Transverse colon (tissue), 4 donors: ENCODE measurements at places on chromosomes 4 and X.

DNA sequence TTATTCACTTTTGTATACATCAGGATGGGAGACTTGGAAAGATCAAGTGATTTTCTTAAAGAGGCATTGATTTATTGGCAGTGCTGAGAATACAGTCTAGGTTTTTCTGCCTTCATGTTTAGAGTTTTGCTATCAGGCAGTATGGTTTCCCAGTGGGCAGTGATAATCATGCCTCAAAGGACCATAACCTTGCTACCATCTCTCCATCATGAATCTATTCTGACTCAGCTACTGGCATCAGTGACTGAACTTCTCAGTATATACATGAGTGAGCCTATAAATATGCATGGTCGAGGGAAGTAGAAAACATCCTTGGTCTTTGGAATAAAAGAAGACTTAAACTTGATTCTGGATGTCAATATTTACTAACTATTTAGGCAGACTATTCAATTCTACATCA lies 562.0 kb upstream of the AADAT start:
- DNase-seq = no peak

DNA sequence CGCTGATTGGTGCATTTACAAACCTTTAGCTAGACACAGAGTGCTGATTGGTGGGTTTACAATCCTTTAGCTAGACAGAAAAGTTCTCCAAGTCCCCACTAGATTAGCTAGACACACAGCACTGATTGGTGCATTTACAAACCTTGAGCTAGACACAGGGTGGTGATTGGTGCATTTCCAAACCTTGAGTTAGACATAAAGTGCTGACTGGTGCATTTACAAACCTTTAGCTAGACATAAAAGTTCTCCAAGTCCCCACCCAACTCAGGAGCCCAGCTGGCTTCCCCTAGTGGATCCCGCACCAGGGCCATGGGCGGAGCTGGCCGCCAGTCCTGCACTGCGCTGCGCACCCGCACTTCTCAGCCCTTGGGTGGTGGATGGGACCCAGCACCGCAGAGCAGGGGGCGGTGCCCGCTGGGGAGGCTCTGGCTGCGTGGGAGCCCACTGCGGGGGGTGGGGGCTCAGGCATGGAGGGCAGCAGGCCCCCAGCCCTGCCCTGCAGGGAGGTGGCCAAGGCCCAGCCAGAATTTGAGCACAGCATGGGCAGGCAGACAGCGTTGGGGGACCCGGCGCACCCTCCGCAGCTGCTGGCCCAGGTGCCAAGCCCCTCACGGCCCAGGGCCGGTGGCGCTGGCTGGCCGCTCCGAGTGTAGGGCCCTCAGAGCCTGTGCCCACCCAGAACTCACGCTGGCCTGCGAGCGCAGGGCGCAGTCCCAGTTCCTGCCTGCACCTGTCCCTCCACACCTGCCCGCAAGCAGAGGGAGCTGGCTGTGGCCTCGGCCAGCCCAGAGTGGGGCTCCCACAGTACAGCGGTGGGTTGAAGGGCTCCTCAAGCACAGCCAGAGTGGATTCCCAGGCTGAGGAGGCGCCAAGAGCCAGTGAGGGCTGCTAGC lies 608.9 kb upstream of the LCORL start:
- no peak for DNase-seq

DNA sequence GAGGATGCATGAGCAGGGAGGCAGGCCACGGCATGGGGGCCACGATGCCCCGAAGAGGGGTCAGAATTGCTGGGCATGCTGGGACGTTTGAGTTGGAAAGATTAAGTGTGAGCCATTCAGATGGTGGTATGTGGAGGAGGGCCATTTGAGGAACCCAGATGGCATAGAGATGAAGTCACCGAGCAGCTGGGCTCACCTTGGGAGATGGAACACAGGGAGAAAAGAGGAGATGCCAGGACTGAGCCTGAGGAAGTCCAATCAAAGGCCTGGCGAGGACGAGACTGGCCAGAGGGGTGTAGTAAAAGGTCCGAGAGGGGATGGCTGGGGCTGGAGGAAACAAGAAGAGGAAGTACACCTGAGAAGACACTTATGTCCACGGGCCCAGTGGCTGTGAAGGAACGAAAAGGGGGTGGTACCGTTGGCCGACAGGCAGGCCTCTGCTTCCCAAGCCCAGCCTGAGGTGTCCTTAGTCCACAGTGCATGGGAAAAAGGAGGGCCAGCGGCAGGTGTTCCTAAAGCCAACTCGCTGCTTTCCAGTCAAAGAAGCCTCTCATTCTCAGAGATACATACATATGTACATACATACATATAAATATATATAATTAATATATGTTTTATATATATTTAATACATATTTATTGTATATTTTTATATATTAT lies 54.6 kb upstream of the CLCN4 start:
- DNase-seq = no peak

DNA sequence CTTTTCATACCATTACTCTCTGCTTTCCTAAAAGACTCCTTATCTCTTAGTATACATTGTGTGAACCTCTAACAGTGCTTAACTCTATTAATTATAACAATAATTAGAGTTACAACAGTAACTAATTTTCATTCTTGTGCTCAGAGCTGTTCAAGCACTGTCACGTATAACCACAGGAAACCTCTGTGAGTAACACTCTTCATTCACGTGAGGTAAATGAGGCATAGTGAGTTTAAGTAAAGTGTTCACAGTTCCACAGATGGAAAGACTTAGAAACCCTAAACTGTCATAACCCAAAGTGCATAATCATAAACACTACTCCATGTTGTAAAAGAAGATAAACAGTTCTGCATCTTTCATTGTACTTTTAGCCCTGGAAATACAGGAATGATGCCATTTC lies 222.4 kb downstream of the CCSER1 start:
- DNase-seq = no peak

DNA sequence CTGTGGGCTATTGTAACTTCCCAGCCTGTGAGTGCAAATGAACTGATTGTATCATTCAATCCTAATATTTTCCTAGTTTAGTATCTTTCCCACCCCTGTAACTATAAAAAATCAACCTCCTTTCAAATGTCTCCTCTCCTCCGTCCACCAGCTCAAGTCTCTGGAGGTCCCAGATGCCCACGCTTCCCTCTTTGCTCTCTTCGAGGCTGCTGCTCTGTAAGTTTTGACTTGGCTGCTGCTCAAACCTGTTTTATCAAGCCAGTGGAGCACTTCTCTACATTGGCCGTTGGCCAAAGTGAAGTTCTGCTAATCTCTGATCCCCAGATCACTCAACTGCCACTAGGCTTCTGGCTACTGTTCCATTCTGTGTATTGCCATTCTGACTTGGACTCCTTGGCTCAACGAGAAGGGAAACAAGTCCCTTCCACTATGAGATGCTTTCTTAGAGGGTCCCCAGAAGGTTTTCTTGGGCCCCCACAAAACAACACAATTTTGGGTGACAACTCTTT lies 60.7 kb upstream of the RAPGEF2 start:
- peak; percentile 46 for DNase-seq

GRCh38 chr4:72312032-72312650 lies 256.9 kb downstream of the ADAMTS3 start:
- peak; percentile 24 for DNase-seq

- DNase-seq = peak; percentile 4
Observed at GRCh38 chrX:68938244-68939004, 109.6 kb downstream of the EFNB1 start.

DNA sequence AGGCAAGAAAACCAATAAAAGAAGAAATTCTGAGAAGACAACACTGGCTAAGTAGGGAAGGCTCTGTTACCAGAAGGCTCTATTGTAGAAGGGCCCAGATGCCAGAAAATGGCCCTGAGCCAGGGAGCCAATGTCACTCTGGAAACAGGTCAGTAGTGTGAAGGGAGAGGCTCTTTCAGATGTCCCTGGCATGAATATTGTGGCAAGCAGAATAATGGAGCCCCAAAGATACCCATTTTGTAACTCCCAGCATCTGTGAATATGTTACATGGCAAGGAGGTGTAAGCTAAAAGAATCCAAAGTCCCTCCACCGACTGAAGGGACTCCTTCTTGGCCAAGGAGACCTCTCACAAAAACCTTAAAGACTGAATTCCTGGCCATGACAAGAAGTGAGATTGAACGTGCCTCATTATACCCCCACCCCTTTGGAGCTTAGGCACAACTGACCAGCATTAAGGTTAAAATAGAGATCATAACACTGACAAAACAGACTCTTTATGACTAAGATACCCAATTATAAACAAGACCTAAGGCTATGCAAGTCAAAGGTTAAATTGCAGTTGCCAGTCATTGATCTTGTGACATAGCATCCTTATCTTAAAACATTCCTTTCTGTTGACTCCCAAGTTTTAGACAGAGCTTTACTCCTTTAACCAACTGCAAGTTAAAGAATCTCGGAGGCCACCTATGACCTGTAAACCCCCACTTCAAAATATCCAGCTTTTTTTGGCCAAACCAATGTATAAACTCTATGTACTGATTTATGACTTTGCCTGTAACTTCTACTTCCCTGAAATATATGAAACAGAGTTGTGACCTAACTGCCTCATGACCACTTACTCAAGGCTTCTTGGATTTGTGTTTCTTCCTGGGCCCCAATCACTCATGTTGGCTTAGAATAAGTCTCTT lies 42.2 kb upstream of the SMIM10 start:
- DNase-seq = no peak

DNA sequence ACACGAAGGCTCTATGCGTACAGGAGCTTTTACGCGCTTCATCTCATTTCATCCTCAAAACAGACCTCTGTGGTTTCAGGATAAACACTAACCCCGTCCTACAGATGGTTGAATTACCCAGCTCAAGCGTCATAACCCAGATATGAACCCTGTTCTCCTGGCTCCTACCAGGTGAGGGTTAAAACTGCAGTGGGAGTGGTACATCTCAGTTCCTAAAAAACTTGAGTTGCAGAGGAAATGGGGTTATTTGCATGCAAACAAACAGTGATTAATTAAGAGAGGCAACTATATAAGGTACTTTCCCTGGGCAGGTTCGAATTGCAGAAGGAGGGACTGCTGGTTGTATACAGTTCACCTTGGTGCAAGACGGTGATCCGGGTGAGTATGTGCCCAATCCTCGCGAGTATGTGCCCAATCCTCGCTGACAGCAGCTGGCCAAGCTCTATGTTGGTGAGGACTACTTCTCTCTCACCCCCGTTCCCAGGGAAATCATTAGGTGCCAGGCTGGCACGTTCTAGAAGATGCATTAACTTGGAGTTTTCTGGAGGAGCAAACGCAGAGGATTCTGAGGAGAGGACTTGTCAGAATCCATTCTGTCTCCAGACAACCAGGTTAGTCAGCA lies 72.6 kb downstream of the FHDC1 start:
- DNase-seq = no peak

DNA sequence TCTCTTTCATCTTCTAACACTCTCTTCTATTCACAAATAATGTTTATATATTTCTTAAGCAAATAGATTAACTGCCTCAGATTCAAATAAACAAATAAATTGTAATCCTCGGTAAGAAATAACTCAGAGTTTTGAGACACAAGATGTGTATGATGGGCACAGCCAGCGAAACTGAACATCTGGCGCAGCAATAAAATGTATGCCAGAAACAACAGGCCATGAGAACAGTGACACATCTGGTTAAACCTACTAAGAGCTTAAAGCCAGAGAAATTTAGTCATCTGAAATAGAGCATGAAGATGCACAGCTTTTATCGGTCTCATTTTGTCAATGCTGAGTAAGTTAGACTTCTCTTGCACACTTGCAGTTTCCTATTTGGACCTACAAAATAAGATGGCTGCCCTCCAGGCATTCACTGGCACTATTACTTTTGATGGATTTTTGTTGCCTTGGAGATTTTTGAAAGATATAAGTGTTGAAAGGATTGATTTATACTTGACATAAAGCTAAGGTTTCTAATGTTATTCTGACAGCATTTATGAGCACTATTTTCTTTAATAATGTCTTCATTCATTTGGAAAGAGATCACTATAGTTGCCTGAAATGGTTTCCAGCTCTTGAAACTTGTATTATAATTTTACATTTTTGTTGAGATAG lies 1444.0 kb downstream of the PCDH18 start:
- DNase-seq = no peak

DNA sequence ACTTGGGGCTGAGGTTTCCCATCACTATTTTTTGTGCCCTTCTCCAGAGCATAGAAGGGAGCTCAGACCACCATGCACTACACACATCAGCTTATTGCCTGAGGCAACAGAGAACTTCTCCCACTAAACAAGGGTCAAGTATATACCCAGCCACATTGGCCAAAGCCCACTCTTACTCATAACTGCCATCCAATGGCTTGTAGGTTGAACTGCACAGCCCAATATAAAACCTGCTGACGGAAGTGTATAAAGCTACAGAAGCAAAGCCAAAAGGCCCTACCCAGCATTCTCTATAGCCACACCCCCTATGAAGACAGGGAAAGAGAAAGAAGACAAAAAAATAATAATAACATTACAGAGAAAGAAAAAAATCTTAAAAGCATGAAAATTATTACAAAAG lies 139.7 kb downstream of the LRBA start:
- no peak for DNase-seq

GRCh38 chrX:116009346-116009745 lies 161.2 kb upstream of the AGTR2 start:
- DNase-seq = no peak

DNA sequence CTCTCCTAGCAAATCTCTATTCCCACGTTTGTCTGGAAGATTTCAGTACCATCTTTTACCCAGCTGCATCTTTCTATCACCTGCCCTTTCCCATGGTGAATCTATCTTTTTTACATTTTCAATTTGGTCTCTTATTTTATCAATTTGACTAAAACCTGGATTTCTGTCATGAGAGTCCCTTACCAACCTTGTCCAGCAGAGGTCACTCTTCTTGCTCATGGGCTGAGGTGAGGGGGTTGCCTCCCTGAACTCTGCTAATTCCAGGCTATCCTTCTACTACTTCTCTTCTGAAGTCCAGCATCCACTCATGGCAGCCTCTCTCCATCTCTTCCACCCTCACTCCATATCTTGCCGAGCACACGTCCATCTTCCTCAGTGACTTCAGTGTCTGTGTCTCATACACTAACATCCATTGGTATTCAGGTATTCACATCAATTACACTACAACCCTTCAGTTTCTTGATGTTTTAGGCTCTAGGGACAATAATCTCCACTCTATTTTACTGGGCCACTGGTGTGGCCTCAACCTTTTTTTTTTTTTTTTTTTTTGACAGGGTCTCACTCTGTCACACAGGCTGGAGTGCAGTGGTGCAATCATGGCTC lies 17.8 kb upstream of the ZNF827 start:
- DNase-seq = peak; percentile 30

GRCh38 chr4:18439311-18439710 lies 417.8 kb upstream of the LCORL start:
- no peak for DNase-seq

DNA sequence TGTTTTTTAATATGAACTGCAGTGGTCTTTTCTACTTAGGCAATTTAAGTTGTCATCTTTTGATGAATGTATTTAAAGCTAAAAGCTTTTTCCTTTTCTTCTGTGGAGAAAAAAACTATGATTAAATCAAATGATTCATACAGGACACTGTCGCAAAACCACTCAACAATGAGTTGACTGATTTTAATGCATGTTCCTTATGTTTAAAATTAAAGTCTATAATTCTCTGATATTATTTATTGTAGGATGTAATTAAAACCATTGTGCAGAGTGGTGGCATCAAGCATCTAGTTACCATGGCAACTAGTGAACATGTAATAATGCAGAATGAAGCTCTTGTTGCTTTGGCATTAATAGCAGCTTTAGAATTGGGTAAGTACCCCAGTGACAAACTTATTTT lies 172.5 kb downstream of the RAP1GDS1 start:
- no peak for DNase-seq

GRCh38 chrX:70196961-70197720 lies 19.9 kb downstream of the DGAT2L6 start:
- peak; percentile 62 for DNase-seq
